ENCODE measurements at places on chromosomes 16 and 17. TPM values are rescaled to one million over a fixed set of nuclear protein-coding genes. Genes with fewer than 3 reads are reported as not detected.

DNA sequence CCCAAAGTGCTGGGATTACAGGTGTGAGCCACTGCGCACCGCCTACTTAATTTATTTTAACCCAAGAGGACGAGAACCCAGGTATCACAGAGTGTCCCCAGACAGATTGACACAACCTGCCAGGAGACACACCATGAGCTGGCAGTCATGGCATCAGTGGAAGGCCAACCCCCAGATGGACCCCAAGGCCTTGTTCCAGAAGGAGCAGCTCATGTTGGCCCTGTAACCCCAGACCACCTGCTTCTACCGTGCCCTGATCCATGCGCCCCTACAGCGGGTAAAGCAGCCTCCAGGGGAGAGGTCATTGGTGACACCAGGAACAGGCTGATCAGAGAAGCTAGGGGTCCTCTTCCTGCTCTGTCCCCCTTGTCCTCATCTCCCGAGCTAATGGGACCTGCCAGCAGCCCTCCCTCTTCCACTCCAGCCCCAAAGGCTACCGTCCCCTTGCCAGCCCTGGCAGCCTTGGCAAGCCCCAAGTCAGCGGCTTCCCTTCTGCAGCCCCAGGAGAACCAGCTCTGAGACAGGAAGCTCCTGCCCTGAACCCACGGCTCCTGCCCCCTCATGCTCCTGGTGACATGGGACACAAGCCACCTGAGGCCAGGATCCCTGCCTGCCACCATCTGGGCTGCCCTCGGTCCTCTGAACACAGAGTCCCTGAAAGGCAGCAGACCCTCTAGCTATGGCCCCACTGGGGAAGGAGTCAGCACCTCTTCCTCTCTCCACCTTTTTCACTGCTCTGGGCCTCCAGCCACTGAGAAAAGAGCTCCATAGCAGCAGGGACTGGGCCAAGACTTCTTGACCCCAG, 6.3 kb downstream of the SULT1A1 start:
- no peak for DNase-seq

CLEC10A gene
- total RNA-seq = 18.8 TPM

TMEM231 gene
- total RNA-seq = 3.9 TPM

- no peak for DNase-seq
These were observed 19.0 kb downstream of the MED24 start for GRCh38 chr17:40035162-40035559.

DNA sequence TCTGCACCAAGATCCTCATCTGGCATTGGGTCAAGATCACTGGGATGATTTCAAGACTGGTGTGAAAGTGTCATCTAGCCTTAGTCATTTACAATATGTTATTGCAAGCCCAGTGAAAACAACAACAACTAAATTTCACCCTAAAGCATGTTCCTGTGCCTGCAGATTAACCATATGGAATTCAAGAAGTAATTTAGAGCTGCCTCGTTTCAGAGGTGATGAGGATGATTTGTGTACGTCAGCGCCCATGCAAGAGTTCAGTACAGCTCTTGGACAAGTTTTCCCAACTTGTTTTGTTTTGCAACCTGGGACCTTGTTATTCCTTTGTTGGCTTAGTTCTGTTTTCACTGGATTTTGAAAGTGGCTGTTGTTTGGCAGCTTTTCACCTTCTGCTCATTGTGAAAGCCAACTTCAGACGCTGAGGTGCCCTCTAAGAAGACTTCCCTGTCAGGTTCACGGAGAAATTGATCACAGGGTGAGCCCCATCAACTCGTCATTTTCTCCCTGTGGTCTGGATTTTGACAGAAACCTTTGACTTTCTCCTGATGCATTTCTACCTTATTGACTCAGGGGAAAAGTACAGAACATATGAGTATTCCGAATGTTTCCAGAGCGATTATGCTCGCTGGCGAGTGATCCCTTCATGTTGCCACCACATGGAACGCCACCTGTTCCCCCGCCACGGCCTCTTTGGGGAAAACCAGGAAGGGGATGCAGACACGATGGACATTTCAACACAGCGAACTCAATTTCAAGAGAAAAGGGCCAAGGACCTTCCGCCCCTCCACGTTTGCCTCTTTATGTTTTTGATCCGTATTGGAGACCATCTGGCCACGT, 85.6 kb downstream of the FOXL1 start:
- no peak for DNase-seq

- no peak for DNase-seq
These were observed 44.3 kb upstream of the PSMD7 start for GRCh38 chr16:74252329-74252728.

GRCh38 chr17:6948562-6948961, 47.3 kb upstream of the ALOX12 start:
- no peak for DNase-seq

- DNase-seq = no peak
These were observed 3.3 kb downstream of the PLCD3 start for GRCh38 chr17:45128989-45129388.

MAFG gene
- 22.2 TPM for total RNA-seq

GRCh38 chr16:62738666-62739460, 702.6 kb upstream of the CDH8 start:
- no peak for DNase-seq

DNA sequence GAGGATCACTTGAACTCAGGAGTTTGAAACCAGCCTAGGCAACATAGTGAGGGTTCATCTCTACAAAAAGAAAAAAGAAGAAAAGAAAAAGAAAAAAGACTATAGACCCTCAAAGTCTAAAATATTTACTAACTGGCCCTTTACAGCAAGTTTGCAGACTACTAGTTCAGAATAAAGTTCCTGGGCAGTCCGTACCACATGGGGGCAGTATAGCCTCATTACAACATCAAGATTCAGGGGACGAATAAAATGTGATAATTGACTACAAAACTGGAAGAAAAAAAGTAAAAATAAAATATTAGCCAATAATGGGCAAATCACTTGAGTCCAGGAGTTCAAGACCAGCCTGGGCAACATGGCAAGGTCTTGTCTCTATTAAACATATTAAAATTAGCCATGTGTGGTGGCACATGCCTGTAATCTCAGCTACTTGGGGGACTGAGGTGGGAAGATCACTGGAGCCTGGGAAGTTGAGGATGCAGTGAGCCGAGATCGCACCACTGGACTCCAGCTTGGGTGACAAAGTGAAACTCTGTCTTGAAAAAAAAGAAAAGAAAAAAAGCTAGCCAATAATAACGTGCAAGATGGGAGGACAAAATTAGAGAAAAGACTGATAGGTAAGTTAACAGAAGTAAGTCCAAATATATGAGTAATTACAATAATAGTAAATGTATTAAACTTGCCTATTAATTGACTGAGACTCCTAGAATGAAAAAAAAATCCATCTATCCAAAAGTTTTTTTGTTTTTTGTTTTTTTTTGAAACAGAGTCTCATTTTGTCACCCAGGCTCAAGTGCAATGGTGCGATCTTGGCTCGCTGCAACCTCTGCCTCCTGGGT, 129.4 kb upstream of the SEC14L1 start:
- DNase-seq = no peak

TUFM gene
- total RNA-seq = 133 TPM

- DNase-seq = no peak
These were observed 177.1 kb upstream of the ELAC2 start for GRCh38 chr17:13194887-13195286.

- DNase-seq = no peak
These were observed 503 bp upstream of the TBX4 start for GRCh38 chr17:61451538-61452300.

GRCh38 chr16:53094013-53094630, 39.3 kb downstream of the CHD9 start:
- no peak for DNase-seq

MARCHF10 gene
- total RNA-seq = not detected

DDX52 gene
- 23.9 TPM for total RNA-seq

IQCK gene
- total RNA-seq = 28.2 TPM

DNA sequence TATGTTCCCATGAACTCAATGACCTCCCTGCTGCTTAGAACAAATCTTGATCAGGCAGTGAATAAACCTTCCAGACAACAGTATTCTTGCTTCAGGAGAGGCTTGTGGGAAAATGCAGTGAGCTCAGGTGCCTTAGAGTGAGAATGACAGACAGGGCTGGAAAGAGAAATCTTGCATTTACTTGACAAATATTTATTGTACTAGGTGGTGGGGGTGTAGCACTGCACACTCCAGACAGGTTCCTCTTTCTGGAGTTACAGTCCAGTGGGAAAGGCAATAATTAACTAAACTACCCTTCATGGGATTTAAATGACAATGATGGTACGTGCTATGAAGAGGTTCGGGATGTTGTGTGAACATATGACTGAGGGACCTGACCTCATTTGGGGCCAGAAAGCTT, 182.9 kb downstream of the SHISA9 start:
- DNase-seq = no peak

DNA sequence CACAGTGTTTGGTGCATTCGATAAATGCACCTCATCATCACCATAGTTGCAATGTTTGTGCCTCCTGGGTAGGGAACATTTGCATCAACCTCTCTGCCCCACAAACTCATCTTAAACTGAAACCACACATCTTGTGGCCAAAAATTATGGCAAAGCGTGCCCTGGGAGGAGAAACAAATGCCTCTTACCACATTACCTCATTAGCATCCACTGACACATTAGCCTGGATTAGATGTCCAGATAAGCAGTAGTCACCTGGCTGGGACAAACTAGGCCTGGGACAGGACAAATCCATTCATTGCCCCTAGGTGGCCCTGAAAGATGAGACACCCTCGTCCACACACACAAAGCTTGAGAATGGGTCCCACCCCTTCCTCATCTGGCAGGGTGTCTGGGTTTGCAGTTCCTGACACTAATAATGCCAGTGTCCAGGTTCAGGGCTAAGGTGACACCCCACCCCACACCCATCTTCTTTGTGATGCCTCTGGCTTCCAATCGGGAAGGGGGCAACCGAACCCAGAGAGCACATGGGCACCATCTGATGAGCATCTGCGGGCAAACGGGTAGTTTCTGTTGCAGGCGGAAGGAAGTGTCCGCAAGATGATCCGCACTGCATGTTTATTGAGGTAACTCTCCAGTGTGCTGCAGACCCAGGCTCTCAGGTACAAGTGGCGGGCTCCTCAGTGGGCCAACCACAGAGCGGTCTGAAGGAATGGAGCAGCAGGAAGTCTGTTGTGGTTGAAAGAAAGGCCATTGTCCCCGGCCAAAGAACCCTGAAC, 8.6 kb downstream of the XYLT1 start:
- DNase-seq = no peak

GRCh38 chr16:89828199-89828869, at the start of gene SPIRE2:
Gene SPIRE2, plus strand, starts transcription at chr16:89828475. Its CDS starts 76 bp downstream, at chr16:89828551.
- no peak for DNase-seq

DNA sequence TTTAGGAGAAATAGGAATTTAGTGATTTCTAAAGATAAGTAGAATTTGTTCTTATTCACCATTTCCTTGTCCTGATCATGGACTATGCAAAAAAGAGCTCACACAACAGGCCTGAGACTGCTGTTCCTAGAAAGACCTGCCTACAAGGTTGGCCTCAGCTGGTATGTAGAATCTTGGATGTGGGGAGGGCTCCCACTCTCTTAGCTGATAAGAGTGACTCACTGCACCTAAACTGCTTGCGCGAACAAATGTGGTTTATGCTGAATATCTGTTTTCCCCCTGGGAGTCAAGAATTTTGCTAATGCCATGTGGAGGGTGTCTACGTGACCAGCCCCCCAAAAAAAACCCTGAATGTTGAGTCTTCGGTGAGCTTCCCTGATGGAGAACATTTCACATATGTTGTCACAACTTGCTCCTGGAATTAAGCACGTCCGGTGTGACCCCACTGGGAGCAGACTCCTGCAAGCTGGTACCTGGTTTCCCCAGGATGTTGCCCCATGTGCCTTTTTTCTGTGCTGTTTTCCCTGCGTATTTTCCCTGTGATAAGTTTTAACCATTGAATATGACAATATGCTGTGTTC, 68.8 kb upstream of the HSBP1 start:
- DNase-seq = no peak

ABI3 gene
- 6.2 TPM for total RNA-seq

DNA sequence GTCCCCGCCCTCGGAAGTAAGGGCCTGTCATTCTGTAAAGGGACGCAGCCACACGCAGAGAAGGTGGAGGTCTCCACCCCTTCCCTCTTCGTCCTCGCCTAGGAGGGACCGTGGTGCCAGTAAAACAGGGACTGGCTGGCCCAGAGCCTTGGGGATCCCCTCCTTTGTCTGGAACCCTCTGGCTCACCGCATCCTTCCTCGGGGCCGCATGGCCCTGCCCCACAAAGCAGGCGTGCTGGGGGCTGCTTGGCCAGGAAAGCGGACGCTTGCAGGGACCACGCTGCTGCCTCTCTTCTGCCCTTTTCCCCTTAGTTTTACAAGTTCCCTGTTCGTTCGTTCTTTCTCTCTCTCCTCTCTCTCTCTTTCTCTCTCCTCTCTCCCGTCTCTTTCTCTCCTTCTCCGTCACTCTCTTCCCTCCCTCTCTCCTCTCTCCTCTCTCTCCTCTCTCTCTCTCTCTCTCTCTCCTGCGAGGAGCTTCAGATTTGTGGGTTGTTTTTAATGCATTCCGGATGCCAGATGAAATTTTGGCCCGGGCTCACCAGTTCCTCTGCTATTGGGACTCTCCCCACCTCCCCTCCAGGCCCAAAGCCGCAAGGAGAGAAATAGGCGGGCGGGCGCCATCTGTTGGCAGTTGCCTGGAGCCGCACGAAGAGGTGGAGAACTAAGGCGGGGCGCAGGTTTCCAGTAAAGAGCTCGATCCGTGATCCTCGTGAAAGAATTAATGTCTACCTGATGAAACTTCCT, 35.1 kb upstream of the CDRT4 start:
- DNase-seq = peak; percentile 78

Measured in omental fat pad (tissue), 4 donors.